ENCODE measurements at places on chromosomes 12 and 14.

DNA sequence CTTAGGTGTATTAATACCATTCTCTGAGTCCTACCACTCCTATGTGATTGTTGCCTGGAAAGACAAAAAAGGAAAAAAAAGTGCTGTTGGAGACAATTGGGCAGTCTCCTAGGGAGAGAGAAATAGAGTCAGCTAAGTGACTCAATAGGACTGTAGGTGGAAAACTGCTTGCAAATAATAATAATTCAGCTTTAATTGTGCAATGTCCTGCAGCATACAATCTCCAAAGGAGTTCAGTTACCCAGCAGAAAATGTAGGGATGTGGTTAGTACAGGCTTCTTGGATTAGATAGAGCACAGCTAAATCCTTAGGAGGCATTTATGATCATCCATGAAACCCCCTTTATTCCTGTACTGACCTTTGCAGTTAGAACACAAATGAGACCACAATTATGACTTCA, 3.0 kb upstream of the SRSF9 start:
- DNase-seq, result no peak

DNA sequence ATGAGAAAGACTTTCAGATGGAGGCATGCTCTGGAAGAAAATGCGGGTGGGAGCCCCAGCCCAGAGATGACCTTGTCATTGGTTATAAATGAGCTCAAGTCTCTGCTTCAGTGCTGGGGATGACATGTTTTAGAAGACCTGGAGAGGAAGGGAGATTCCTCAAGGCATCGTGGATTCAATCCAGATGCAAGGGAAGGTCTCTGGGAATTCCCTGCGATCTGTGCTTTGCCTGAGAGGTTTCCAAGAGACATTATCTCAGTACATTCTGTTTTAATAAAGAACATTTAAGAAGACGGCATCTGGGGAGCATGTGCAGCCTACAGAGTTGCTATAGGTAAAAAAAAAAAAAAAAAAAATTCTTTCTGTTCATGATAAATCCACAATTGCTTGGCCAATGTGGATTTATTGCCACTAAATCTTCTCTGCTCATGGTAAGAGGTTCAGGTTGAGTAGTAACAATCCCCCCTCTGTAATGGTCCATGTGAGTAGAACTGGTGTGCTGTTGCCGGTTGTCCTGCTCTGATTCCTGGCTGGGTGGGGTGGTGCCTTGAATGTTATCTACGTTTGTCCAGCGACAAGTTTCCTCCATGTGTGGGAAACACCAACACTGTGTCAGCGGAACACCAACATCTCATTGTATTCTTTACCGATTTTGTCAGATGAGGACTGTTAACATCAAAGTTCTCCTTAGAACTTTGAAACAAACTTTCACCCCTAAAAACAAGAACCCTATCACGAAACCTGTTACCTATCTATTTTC, 230.0 kb downstream of the MSRB3 start:
- DNase-seq, result no peak

DNA sequence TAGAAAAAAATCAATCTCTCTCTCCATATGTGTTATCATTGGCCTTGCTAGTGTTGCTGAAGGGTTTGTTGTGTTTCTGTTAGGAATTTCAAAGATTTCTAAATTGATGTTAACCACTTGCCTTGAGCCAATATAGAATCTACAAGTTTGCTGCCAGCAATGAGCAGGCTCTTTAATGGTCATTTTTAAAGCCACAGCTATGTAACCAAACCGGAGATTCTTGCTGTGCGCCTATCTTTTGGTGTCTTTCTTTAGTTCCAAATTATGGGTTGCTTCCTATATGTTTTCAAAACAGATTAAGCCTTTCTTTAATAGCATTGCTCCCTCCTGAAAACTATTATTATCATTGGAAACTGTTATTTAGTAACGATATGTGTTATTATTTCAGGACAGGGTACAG, 545.7 kb downstream of the DIO2 start:
- DNase-seq, result no peak

GRCh38 chr12:56581418-56582145, 48.5 kb downstream of the BAZ2A start:
- DNase-seq, result peak; percentile 59

- DNase-seq, result peak; percentile 52
Observed at GRCh38 chr12:121773011-121773777, 20.3 kb downstream of the RHOF start.

DNA sequence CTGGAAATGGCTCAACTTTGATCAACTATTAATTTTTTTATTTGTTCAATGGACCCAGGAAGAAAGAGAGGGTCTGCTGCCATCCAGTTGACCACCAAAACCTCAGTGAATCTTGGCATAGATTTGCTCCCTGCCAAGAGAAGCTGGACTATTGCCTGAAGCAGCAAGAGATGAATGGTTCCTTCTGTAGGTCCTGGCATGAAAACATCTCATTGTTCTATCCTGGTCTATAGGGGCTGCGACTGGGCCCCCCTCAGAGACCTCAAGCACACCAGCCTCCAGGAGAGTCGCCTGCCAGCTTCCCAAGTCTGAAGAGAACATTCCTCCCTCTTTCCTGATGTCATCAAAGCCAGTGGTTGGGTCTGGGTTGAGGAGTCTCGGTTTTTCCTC, 204.9 kb downstream of the TMX1 start:
- no peak for DNase-seq

GRCh38 chr14:69077841-69078240, 75.1 kb downstream of the DCAF5 start:
- DNase-seq, result no peak

GRCh38 chr14:68824517-68825347, 31.9 kb upstream of the ZFP36L1 start:
- no peak for DNase-seq

DNA sequence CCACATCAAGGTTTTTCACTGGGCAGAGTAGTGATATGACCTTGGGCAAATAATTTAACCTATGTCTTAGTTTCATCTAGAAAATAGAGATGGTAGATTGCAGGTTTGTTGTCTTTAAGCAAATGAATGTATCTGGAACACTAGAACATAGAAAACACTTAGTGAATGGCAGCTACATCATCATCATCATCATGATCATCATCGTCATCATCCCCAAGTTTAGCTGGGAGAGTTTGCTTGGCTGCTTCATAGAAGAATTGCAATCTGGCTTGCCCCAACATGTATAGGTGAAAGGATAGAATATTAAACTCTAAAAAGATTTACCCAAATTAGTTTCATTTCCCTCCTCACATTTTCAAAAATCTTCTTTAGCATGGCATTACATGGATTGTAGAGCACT, 91.3 kb upstream of the TMEM260 start:
- no peak for DNase-seq

DNA sequence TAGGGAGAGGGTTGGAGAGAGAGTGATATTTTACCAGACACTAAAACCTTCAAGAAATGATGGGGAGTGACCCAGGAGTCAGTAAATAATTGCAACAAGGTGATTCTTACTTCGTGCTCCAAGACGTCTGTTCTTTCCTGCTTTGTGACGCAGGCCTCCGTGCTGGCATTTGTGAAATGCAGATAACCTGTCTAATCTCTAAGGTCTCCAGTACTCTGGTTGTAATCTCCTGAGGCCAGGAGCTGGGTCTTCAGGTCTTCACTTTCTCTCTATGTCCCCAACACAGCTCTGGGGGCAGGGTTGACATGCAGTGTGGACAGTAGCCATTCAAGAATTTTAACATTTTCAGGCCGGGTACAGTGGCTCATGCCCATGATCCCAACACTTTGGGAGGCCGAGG, 53.1 kb downstream of the CD9 start:
- no peak for DNase-seq

- no peak for DNase-seq
Observed at GRCh38 chr14:22980672-22981089, 1.7 kb downstream of the AJUBA start.

DNA sequence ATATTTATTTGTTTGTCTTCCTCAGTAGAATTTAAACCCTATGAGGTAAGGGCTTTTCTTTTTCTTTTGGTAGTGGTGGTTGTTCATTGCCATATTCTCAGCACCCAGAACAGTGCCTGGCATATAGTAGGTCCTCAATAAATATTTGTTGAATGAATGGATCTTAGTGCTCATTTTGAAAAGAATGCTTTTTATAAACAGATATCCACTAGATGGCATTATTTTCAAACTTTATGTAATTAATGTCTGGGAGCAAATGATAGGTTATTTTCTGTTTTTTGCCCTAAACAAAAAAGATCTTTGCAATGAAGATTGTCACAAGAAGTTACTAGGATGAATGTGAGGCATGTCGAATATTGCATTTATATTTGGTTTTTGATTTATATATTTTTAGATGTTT, 64.1 kb downstream of the RAD51B start:
- no peak for DNase-seq

DNA sequence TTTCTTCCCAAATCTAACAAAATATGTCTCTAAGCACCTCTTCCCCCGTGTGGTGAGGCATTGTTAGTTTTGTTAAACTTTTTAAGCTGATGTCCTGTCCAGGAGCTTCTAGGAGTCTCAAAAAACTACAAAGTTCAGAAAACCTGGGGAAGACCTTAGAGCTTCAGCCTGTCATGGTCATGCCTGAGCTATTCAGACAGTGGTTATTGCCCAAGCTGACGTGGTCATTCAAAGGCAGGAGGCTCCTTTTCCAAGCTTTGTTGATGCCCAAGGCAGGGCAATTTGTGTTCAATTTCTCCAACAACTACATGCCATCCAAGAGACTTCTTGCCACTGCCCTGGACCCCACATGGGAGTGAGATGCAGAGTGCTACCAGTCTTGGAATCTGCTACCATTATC, 5.8 kb upstream of the LYZ start:
- no peak for DNase-seq

GRCh38 chr12:41972598-41972997, 172.1 kb downstream of the GXYLT1 start:
- no peak for DNase-seq

- no peak for DNase-seq
Observed at GRCh38 chr12:49985981-49986380, 13.2 kb downstream of the AQP6 start.

GRCh38 chr12:97131220-97131981, 224.3 kb downstream of the NEDD1 start:
- DNase-seq, result no peak

GRCh38 chr14:105294142-105294597, 6.6 kb downstream of the BRF1 start:
- DNase-seq, result no peak

DNA sequence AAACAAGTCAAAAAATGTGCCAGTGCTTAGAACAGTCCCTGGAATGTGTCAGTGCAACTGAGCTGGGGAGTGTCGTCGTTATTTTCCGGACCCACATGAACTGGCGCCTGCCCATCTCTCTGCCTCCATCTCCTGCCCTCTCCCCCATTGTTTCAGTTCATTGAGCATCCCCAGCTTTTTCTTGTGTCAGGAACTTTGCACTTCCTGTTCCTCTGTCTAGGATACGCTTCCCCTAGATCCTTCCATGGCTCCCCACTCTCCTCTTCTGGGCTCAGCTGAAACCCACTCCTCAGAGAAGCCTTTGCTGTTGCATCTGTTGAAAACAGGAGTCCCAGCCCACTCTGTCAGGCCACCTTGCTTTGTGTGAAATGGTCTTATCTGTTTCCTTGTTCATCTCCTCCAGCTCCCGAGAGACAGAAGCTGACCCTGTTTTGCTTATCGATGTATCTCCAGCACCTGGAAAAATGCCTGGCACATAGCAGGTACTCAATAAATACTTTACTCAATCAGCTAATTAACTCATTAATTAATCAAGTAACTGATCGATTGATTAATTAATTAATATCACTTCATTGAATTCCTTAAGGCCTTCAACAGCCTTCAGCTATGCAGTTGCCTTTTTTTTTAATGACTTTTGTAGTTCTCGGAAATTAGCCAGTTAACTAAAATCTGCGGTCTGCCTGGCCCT, 2.7 kb upstream of the SCARB1 start:
- no peak for DNase-seq

Measured in keratinocyte (primary cell).